Smooth muscle cell of bladder (primary cell): ENCODE measurements at places on chromosomes 12 and 14. TPM values are rescaled to one million over a fixed set of nuclear protein-coding genes. Genes with fewer than 3 reads are reported as not detected.

OR6C74 gene
- not detected in 2 replicates for total RNA-seq

VDR gene
- 7.8 and 8.1 TPM in 2 replicates for total RNA-seq

OR11G2 gene
- not detected in 2 replicates for total RNA-seq

GPX2 gene
- total RNA-seq, result not detected in 2 replicates

PGF gene
- total RNA-seq, result 1.7 and 3.5 TPM in 2 replicates

KERA gene
- not detected in 2 replicates for total RNA-seq

RPGRIP1 gene
- total RNA-seq, result not detected in 2 replicates

WNT1 gene
- total RNA-seq, result not detected in 2 replicates

AQP6 gene
- under 0.01 TPM in 1 of 2 replicates, not detected in the other for total RNA-seq

TMPRSS12 gene
- total RNA-seq, result not detected in 2 replicates

EIF2S3B gene
- 0.92 and 16.2 TPM in 2 replicates for total RNA-seq

ATG101 gene
- 101 and 112 TPM in 2 replicates for total RNA-seq

C12orf56 gene
- 0.28 and 0.37 TPM in 2 replicates for total RNA-seq

CLEC4E gene
- total RNA-seq, result not detected in 2 replicates

DBX2 gene
- not detected in 2 replicates for total RNA-seq

P2RX2 gene
- total RNA-seq, result not detected in 2 replicates

PTHLH gene
- total RNA-seq, result 2.0 and 17.8 TPM in 2 replicates

KRT74 gene
- total RNA-seq, result not detected in 2 replicates

PKP2 gene
- total RNA-seq, result under 0.01 and 0.55 TPM in 2 replicates

CLEC1B gene
- not detected in 2 replicates for total RNA-seq

DCAF5 gene
- 11.0 and 15.5 TPM in 2 replicates for total RNA-seq
